ENCODE measurements at places on chromosomes 5 and 9.

GRCh38 chr5:56262279-56262678 is 29.1 kb upstream of the ANKRD55 start:
- DNase-seq, result no peak

DNA sequence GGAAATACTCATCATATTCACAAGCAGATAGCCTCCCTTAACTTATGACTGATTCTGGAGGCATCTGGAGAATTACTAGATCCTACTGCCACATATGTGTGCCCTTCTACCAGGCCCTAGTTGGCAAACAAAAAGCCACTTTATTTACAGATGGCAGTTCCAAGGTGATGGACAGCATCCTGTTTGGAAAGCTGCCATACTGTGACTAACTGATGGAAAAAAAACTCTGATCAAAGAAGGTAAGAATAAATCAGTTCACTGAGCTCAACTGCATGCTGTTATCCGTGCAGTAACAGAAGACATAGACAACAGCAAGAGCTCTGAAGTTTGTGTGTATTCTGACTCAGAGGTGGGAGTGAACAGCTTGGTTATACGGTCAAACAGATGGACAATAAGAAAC is 279.8 kb upstream of the POU5F2 start:
- no peak for DNase-seq

DNA sequence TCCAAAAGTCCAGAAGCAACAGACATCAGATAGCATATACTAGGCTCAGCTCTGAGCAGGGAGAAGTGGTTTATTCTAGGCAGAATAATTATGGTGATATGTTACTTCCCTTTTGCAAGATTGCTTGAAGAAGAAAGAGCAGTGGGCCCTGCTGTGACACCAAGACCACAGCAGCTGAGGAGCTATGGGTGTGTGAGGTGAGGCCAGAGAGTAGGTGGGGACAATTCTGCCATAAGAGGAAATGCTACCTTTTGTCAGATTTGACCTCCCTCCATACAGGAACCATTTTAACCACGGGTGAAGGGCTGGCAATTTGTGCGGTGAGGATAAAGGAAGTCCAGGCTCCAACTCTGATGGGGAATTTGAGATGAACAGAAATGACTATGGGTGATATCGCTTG is 51.3 kb downstream of the TNFSF15 start:
- DNase-seq, result no peak

DNA sequence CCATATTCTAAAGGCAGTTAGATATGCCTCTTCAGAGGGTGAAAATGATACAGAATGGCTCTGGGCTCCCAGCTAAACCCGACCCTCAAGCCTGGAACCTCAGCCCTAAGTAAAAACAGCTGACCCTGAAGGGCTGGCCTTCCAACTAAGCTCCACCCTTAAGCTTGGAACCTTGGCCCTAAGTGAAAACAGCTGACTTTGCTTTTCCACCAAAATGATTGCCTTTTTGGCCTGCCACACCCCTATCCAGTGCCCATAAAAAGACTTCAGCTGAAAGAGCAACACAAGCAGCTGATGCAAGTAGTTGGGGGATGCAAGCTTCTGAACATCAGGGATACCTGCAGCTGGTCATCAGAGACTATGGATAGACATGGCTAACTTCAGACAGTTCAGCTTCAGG is 647.4 kb upstream of the SGCD start:
- DNase-seq, result no peak

- no peak for DNase-seq
Measured at GRCh38 chr9:35933550-35934067, 24.3 kb downstream of the SPAAR start.

GRCh38 chr5:124860291-124860655 is 113.8 kb upstream of the ZNF608 start:
- DNase-seq, result no peak

DNA sequence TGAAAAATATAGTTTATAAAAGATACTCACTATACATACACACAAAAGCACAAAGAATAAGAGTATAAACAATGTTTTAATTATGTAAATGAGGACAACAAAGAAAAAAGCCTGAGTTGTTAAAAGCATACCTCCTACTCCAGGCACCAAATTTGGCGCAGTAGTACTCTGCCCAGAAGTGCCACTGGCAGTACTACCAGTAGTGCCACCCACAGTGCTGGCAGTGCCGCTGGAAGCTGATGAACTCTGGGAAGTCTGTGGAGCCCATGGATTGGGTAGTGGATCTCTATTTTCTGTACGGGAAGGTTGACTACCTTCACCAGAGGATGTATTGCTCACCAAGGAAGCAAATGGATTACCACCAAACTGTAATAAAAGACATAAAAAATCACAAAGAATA is 30.2 kb downstream of the UBQLN1 start:
- DNase-seq, result no peak

All from BJ (cell line).